Memory B cell (primary cell): ENCODE measurements at places on chromosomes 6 and 20.

DNA sequence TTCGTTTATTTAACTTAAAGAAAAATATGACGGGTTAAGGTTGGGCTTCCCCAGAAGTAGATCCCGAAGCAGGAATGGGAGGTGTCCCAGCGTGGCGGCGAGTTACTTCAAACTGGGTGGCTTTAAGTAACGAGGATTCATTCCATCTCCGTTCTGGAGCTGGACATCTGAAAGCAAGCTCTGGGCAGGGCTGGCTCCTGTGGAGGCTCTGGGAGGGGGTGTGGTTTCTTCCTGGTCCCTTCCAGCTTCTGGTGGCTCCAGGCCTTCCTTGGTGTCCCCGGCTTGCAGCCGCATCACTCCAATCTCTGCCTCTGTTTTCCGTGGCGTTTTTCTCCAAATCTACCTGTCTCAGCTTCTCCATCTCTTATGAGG lies 47.3 kb upstream of the BHLHE23 start:
- no peak for DNase-seq
- H3K27me3 ChIP-seq: peaks cover 5% of the 10 kb centered on the region
- no peaks in the 10 kb centered on the region for H3K4me1 ChIP-seq
- H3K36me3 ChIP-seq: no peaks in the 10 kb centered on the region
- no peak overlapping the region for H3K27ac ChIP-seq

DNA sequence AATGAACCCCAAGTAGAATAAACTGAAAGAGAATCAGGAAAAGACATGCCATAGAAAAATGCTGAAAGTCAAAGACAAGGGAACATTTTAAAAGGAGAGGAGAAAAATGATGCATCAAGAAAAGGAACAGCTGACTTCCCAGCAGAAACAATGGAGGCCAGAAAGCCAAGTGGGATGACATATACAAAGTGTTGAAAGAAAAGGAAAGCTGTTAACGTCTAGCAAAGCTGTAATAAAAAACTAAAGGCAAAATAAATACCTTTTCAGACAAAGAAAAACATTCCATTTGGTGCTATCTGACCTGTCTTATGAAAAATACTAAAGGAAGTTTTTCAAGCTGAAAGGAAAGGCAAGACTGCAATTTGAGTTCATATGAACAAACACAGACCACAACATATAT lies 34.1 kb upstream of the PDE10A start:
- no peaks in the 10 kb centered on the region for H3K4me1 ChIP-seq
- no peak overlapping the region for H3K27ac ChIP-seq
- DNase-seq: no peak
- H3K27me3 ChIP-seq: no peaks in the 10 kb centered on the region
- no peak overlapping the region for H3K4me3 ChIP-seq

- H3K4me1 ChIP-seq: peaks cover 11% of the 10 kb centered on the region
- no peak overlapping the region for H3K27ac ChIP-seq
- H3K4me3 ChIP-seq: no peak overlapping the region
Observed at GRCh38 chr20:57089699-57090144, 176.7 kb downstream of the BMP7 start.

GRCh38 chr6:68757821-68758220 lies 122.7 kb downstream of the ADGRB3 start:
- H3K4me1 ChIP-seq: no peaks in the 10 kb centered on the region
- no peaks in the 10 kb centered on the region for H3K27me3 ChIP-seq
- no peak for DNase-seq
- H3K4me3 ChIP-seq: no peak overlapping the region

DNA sequence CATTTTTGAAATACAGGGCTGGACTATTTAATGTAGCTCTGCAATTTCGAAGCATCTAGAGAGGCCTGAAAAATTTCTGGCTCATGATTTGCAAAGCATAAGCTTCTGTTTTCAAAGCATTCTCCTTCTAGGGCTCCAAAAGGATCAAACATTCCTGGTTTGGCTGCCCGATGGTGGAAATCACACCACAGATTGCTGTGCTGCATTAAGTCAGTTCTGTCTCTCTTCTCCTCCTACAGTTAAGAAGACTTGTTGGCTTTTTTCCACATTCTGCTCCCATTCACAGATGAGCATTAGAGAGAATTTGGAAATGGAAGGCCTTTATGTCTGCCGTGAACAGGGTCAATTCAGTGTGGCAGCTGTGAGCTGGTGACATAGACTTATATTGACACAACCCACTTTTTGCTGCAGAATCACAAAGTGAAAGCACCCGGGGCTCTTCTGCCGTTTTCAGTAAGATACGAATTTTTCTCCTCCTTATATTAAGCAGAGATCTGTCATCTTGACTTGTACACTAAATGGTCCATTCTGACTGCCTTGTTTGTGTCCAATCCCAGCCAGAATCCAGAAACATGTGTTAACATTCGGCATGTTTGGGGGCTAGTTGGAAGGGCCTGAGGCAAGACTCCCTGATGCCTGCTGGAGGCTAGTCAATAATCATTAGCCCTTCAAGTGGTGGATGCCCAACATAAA lies 330.8 kb upstream of the DEFB112 start:
- no peak overlapping the region for H3K4me3 ChIP-seq
- H3K27ac ChIP-seq: no peak overlapping the region
- H3K4me1 ChIP-seq: no peaks in the 10 kb centered on the region
- no peak for DNase-seq
- no peaks in the 10 kb centered on the region for H3K36me3 ChIP-seq
- no peaks in the 10 kb centered on the region for H3K27me3 ChIP-seq

DNA sequence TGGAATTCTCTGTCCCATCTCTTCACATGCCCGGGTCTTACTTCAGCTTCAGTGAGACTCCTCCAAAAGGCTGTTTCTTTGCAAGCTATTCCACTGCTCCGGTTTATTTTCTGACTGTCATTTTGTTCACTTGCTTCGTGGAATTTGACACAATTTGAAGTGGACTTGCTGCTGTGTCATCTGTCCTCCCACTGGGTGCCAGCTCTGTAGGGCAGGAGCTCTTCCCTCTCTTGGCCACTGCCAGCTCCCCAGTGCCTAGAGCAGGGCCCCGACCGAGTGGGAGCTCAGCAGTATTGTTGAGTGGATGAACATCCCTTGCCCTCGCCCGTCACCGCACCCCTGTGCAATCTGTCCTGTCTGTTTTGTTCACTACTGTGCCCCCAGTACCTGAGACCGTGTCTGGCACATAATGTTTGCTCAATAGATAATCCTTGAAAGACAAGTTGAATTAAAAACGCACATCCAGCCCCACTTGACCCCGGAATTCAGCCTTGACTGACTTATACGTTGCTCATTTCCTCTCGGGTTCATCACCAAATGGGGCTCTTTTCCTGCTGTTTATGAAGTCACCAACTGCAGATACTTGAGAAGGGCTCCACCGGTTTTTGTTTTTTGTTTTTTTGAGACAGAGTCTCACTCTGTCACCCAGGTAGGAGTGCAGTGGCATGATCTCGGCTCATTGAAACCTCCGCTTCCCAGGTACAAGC lies 170.3 kb upstream of the KCNG1 start:
- H3K4me3 ChIP-seq: no peak overlapping the region
- no peaks in the 10 kb centered on the region for H3K36me3 ChIP-seq
- peaks cover 7% of the 10 kb centered on the region for H3K27me3 ChIP-seq
- no peak overlapping the region for H3K27ac ChIP-seq

DNA sequence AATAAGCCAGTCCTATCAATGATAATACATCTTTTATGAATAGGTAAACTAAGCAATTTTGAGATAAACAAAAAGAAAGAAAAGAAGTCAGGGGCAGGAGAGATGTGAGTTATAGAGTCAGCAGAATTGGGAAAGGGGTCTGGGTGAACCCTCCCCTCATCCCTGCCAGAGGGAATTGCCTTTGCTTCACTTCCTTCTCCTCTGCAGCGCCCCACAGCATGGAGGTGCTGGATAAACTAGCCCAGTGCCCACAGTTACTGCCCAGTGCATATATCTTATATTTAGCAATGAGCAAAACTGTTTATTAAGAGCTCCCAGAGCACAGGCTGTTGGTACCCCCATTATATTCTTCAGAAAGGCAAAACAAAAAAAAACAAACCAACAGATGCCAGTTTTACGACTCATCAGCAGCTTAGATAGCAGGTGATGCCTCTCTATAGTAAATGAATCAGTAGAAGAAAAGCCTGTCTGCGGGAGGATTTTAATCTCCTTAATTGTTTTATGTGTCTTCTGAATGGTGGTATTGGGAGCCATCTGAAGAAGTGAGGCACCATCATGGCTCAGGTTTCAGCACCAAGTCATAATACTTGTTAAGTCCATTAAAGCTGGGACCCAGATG lies 419.2 kb downstream of the EPM2A start:
- no peak overlapping the region for H3K4me3 ChIP-seq
- H3K36me3 ChIP-seq: no peaks in the 10 kb centered on the region
- H3K27me3 ChIP-seq: peaks cover 2% of the 10 kb centered on the region
- no peaks in the 10 kb centered on the region for H3K4me1 ChIP-seq
- no peak for DNase-seq
- H3K27ac ChIP-seq: no peak overlapping the region

GRCh38 chr6:71608646-71609045 lies 277.7 kb upstream of the RIMS1 start:
- no peak for DNase-seq
- H3K4me3 ChIP-seq: no peak overlapping the region
- H3K27me3 ChIP-seq: peaks cover 4% of the 10 kb centered on the region
- no peak overlapping the region for H3K27ac ChIP-seq

GRCh38 chr20:60167812-60168211 lies 209.6 kb downstream of the CDH26 start:
- no peak overlapping the region for H3K4me3 ChIP-seq
- DNase-seq: no peak
- H3K4me1 ChIP-seq: no peaks in the 10 kb centered on the region
- H3K27ac ChIP-seq: no peak overlapping the region
- H3K36me3 ChIP-seq: no peaks in the 10 kb centered on the region

- H3K27me3 ChIP-seq: no peaks in the 10 kb centered on the region
- H3K36me3 ChIP-seq: peaks cover 4% of the 10 kb centered on the region
- peak overlapping the region; percentile 84 for H3K27ac ChIP-seq
- peaks cover 41% of the 10 kb centered on the region for H3K4me1 ChIP-seq
- no peak for DNase-seq
- peak overlapping the region; percentile 77 for H3K4me3 ChIP-seq
Observed at GRCh38 chr6:151380848-151381205, 10.5 kb downstream of the ZBTB2 start.

- H3K4me3 ChIP-seq: no peak overlapping the region
- H3K36me3 ChIP-seq: peaks cover 22% of the 10 kb centered on the region
- DNase-seq: no peak
- H3K4me1 ChIP-seq: no peaks in the 10 kb centered on the region
- H3K27ac ChIP-seq: no peak overlapping the region
- H3K27me3 ChIP-seq: no peaks in the 10 kb centered on the region
Observed at GRCh38 chr20:2984028-2984501, 59.4 kb upstream of the GNRH2 start.

DNA sequence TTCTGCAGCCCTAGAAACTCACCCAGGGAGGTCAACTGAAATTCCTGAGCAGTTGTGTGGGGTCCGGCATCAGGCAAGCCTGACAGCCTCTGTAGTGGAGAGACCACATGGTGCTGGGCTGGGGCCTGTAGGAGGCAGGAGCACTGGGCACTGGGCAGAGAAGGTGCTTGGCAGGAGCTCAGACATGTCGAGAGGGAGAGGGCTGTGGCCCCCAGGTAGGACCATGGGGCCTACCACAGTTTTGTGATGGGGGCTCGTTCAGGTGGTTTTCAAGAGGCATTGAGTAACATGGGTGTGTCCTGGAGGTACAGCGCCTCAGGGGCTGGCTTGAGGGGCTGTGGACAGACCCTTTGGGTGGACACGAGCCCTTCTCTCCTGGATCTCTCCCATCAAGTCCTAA lies 15.9 kb downstream of the SLC22A23 start:
- peaks cover 14% of the 10 kb centered on the region for H3K27me3 ChIP-seq
- H3K4me3 ChIP-seq: no peak overlapping the region
- no peak overlapping the region for H3K27ac ChIP-seq
- DNase-seq: no peak

DNA sequence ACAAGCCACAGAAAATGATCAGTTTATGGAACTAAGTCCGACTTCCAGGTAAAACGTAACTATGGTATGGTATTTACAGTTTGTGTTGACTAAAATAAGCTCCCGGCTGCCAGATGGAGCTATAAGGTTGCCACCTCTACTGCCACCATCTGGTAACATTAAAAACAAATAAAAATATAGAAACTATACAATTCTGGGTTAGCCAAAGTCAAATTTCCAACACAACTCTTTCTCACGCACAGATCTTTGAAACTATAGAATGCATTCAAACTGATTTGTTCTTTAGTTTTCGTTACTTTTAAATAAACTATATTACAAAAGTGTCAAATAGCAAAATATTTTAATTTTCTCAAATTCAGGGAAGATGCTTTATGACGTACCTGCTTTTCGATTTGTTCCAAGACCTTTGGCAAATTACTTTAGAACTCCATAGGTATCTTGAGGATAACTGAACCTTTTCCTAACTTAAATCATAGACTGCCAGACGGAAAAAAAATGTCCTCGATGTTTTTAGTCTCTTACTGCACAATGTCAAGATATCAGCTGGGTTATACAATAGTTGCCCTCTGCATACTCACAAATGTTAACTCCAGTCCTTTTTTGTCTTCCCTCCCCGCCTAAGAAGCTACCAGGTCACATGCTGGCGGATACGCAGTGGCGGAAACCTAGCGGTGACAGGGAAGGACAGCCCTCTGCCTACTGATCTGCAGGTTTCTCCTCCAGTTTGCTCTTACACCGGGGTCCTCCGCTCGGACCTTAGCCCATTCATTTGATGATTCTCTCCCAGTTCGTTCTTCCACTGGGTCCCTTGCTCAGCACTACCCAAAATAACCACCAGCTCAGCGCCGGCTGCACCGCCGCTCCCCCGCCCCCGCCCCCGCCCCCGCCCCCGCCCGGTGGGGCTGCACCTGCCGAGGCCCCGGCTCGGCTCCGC lies 888 bp downstream of the SLC17A5 start:
- peak overlapping the region; percentile 92 for H3K27ac ChIP-seq
- H3K4me3 ChIP-seq: peak overlapping the region; percentile 96
- peaks cover 15% of the 10 kb centered on the region for H3K4me1 ChIP-seq

- peaks cover 12% of the 10 kb centered on the region for H3K27me3 ChIP-seq
- no peaks in the 10 kb centered on the region for H3K36me3 ChIP-seq
- DNase-seq: no peak
- no peak overlapping the region for H3K27ac ChIP-seq
- H3K4me1 ChIP-seq: no peaks in the 10 kb centered on the region
- H3K4me3 ChIP-seq: no peak overlapping the region
Observed at GRCh38 chr6:12803486-12803885, 86.9 kb downstream of the PHACTR1 start.
